ENCODE measurements at places on chromosomes 2 and 18.

- no peak for DNase-seq
Observed at GRCh38 chr2:168241208-168241607, 6.2 kb downstream of the STK39 start.

GRCh38 chr2:230412371-230412711 is 3.7 kb upstream of the SP100 start:
- DNase-seq = no peak

DNA sequence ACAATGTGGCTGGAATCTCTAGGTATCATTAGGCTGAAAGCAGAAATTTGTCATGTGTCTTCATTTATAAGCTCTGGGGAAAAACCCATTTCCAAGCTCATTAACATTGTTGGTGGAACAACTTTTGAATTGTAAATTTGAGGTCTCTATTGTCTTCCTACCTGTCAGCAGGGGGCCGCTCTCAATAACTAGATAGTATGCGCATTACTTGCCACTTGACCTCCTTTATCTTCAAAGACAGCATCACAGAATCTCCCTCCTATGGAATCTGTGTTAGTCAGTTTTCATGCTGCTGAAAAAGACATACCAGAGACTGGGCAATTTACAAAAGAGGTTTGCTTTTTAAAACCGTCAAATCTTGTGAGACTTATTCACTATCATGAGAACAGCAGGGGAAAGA is 223.1 kb downstream of the CALCRL start:
- no peak for DNase-seq

DNA sequence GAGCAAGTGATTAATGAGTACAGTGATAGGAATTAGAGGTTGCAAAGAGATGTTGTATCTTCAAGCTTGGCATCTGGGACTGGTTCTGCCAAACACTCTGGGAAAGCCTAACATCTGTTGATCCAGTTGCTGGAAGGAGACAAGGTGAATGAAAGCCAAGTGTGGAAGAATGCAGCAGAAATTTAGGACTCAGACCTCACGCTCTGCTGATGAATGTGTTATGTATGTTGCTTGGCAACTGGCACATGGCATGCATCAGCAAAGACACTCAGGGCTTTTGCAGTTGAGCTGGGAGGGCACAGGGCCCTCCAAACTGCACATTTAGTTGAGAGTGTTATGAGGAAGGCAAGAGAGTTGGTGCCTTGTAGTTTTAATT is 105.5 kb downstream of the COLEC12 start:
- peak; percentile 92 for DNase-seq
